Suppressor macrophage treated with lipopolysaccharide for 1 hour (primary cell): ENCODE measurements at places on chromosomes 1 and 21.

GRCh38 chr1:201229771-201230635 lies 39.4 kb downstream of the IGFN1 start:
- DNase-seq = no peak

GRCh38 chr1:192477630-192478029 lies 97.9 kb upstream of the RGS1 start:
- DNase-seq = peak; percentile 79

- no peak for DNase-seq
Measured at GRCh38 chr1:242692988-242693387, 168.5 kb upstream of the PLD5 start.

- DNase-seq = no peak
Measured at GRCh38 chr1:214510914-214511638, 40.3 kb downstream of the PTPN14 start.

DNA sequence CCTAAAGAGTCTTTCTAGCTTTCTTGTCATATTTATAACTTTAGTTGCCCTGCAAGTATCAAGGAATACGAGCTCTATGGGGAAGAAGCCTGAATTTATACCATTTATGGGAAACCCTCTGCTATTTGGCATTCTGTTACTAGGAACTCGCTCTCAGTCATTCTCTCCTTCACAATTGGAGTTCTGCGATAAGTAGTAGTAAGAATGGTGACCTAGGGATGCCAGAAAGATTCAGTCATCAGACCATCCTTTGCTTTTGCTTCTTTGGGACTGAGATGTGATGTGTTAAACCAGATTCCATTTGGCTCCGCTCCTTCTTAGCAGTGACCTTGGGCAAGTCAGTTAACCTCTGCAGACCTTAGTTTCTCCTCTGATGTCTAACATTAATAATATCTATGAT lies 256.5 kb downstream of the FGGY start:
- no peak for DNase-seq

- DNase-seq = peak; percentile 92
Measured at GRCh38 chr1:116168277-116169032, 57.3 kb downstream of the MAB21L3 start.

DNA sequence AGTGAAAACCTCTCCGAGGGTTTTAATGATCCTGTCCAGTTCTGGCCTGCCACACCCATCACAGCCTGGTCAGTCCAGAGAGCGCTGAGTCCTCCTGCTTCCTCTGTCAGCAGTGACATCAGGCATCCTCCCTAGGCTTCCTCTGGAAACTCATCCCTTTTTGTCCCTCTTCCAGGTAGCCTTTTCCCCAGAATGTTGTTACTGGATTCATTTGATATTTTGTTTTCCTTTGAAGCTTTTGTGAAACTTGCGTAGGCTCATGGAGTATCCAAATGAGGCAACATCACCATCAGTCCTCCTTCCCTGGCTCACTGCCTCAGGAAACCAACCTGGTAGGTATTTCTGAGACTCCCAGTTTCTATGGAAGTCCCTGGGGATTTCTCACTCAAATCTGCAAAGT lies 27.0 kb upstream of the IGSF3 start:
- DNase-seq = no peak

- DNase-seq = peak; percentile 94
Measured at GRCh38 chr1:168504064-168504837, 39.5 kb downstream of the XCL2 start.
